NCI-H1436 treated with DMSO at 0.1 percent for 48 hours (cell line): ENCODE measurements at places on chromosomes 16 and 17.
A peak's percentile ranks its signal among the peaks of the same experiment; 100 is the strongest.

- DNase-seq: no peak
Observed at GRCh38 chr17:40500709-40501108, 714 bp downstream of the TNS4 start.

GRCh38 chr17:50440172-50440837 is 14.3 kb downstream of the ACSF2 start:
- no peak for DNase-seq

- no peak for DNase-seq
Observed at GRCh38 chr16:12170103-12171040, 193.8 kb downstream of the SNX29 start.

GRCh38 chr17:35846055-35846809 is 22.5 kb downstream of the HEATR9 start:
- no peak for DNase-seq

GRCh38 chr16:16116841-16117240 is 106.5 kb downstream of the ABCC6 start:
- no peak for DNase-seq

- no peak for DNase-seq
Observed at GRCh38 chr17:8975091-8975725, 9.7 kb upstream of the PIK3R5 start.

- DNase-seq: no peak
Observed at GRCh38 chr17:36918211-36918691, 19.0 kb upstream of the LHX1 start.

- DNase-seq: no peak
Observed at GRCh38 chr16:79297805-79298204, 302.7 kb downstream of the MAF start.

GRCh38 chr16:86034421-86034919 is 135.5 kb downstream of the IRF8 start:
- no peak for DNase-seq

GRCh38 chr17:4173781-4174180 is 30.8 kb downstream of the CYB5D2 start:
- DNase-seq: no peak

DNA sequence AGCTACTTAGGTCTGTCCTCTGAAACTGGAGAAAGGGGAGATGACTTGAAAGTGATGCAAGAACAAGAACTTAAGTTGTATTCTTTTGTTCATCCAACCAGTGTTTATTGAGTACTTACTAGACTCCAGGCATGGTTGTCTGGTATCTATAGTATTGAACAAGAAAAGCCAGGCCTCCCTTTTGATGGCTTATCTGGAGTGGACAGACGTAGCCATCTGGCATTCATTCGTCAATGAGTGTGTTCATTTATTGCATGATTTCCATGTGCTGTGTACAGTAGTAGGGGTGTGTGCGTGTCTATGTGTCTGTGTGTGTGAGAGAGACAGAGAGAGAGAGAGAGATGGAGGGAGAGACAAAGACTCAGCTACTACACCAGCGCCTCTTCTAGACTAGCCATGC is 9.2 kb downstream of the ABAT start:
- DNase-seq: no peak

- peak; percentile 67 for DNase-seq
Observed at GRCh38 chr17:72683506-72684404, 408.7 kb downstream of the SLC39A11 start.

DNA sequence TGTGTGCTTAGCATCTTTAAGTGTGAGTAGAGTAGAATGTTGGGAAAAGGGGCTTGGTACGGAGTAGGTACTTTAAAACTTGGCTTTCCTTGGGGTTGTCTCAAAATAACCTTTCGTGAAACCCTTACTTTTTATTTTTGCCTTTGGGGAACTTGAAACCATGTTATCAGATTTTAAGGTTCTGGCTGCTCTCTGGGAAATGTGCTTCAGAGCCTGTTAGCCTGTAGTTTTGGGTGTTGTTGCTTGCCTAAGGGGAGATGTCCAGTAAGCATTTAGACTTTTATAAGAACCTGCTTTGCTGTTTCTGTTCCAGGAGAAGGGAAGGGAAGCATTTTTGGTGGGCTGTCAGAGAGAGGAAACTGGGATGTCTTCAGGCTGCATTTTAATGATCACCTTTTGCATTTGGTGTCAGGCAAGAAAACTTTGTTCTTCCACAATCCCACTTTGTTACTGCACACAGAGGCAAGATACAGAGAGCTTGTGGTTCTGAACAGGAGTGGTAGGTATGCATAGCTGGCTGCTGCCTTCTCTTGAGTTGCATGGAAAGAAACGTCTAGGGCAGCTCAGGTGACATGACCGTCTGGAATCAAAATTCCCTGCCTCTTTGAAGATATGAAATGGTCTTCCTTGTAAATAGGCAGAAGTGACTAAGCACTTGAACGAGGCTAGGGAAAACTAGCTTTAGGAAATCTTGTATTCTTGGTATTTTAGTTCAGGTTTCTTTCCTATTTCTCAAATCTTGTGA is 1.7 kb downstream of the RABEP1 start:
- no peak for DNase-seq

DNA sequence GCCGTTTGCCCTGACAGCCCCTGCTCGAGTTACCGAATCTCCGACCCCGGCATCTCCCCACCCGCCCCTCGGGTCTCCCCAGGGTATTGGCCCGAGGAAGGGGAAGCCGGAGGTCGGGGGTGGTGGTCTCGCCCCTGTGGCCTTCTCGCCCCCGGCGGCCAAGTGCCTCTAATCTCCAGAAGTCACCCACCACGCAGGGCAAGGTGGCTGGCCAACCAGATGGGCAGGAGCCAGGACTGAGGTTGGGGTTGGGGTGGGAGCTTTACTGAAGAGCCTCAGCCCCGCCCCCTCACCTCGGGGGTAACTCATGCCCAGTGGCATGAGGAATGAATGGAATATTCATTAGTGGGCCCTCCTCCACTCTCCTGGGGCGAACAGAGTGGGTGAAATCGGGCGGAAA is 637 bp downstream of the DHRS11 start:
- no peak for DNase-seq
